IMR-90 (cell line): ENCODE measurements at places on chromosomes 12 and 14.

DNA sequence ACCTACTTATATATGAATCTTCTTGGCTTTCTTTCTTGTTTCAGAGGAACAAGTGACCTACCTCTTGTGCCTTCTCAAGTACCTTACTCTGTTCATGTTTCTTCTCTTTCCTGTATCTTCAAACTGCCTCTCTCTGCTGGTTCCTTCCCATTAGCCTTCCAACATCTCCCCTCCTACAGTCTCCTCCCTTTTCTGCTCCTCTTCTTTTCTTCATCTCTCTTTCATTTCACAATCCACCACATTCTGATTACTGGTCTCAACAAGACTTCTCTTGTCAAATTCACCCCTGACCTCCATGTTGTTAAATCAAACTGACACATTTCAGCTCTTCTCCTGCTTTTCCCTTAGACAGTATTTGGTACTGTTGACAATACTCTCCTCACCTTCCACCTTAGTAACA is 95.6 kb downstream of the BRMS1L start:
- no peak for DNase-seq

DNA sequence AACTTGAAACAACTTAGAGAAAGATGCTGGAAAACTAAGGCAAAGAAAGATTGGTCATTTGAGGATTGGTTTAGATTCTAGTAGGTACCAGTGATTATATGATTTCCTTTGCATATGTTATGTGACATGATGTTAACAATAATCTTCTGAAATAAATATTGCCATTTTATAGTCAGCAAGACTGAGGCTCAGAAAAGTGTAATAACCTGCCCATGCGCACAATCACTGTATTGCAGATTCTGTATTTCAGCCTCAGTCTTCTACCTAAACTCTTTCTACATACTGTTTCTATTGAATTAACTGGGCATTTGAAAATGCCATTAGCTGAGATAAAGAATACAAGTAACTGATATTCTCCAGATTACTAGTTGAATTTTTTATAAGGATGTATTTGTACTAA is 61.3 kb downstream of the FGD4 start:
- no peak for DNase-seq

GRCh38 chr14:50792051-50792477 is 38.9 kb downstream of the NIN start:
- no peak for DNase-seq

GRCh38 chr12:110647631-110648040 is 33.7 kb downstream of the TCTN1 start:
- no peak for DNase-seq

DNA sequence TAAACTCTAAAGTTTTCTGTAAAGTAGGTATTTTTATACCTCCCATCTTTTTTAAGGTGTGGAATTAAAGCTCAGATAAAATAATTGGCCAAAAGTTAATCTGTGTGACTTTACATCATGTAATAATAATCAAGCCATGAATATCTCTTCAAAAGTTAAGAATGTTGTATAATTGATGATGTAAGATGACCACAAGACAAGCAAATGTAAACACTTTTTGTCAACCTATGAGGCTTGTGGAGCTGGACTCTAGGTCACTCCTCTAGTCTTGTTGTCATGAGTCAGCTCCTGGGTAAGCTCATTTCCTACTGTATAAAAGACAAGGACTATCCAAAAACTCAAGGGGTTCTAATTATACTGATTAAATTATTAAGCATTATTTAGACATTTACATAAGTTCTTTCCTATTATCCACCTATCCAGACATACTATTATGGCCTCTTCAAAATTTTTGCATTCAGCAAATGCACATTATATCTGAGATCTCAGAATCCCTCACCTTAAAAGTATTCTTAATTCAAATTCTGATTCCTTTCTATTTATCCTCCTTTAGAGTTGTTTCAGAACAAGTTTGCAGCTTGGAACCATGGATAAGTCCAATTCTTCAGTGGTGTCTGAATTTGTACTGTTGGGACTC is at the start of gene OR4K5:
TSS of gene OR4K5 (plus strand) at position 587 of the 637 bp plus-strand sequence. CDS start at position 587, 0 bp downstream.
- DNase-seq, result no peak

GRCh38 chr14:35341751-35342488 is 49.7 kb downstream of the PSMA6 start:
- peak; percentile 72 for DNase-seq

DNA sequence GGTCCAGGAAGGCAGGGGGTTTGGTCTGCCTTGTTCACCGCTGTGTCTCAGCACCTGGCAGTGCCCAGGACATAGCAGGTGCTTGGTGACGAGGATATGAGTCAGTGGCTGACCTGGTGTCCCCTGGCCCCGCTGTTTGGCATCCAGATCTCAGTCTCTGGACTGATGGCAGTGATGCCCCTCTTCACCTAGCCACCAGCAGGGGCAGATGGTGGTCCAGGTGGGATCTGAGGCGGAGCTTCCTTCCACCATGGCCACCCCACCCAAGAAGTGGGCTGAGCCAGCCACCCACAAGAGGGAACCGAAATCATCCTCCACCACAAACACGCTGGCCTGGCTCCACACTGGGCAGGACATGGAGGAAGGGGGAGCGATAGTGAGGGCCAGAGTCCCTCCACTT is 16.1 kb upstream of the SH2B3 start:
- no peak for DNase-seq

- no peak for DNase-seq
Measured at GRCh38 chr14:52363041-52363704, 49.1 kb downstream of the PTGER2 start.

GRCh38 chr12:98446682-98447081 is 68.7 kb upstream of the TMPO start:
- no peak for DNase-seq

GRCh38 chr14:68645371-68645770 is 147.5 kb downstream of the ZFP36L1 start:
- no peak for DNase-seq

DNA sequence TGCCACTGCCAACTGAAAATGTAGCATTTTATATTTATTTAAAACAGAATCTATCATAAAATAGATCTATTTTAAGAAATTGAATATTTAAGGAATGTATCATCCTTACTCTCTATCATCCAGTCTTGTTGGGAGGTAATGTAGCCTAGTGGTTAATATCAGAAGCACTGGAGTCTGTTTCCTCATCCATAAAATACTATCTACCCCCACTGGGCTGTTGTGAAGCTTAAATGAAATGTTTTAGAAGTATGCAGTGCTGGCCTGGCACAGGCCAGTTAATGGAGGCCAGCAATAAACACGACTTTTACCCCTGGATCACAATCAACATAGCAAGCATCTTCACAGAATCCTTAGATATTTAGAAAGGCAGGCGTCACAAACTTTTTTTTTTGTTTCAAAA is 188.0 kb downstream of the CAND1 start:
- no peak for DNase-seq

GRCh38 chr12:1930803-1931597 is 12.5 kb upstream of the CACNA2D4 start:
- no peak for DNase-seq

DNA sequence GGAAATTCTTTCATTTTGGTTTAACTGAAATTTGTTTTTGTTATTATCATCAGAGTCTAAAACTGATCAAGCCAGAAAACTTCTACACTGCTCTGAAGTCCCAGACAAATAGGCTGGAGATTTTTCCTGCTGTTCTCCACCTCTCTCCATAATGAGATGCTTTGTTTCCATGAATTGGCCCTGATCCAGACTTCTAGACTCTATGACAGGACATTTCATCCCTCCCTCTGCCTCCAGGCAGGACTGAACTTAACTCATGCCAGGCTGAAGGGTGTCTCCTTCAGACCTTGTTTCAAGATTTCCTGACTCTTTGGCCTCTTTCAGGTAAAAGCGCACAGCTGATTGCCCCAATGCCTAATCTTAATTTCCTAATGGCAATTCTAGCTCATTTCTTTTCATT is 69.1 kb upstream of the HOXC13 start:
- no peak for DNase-seq

GRCh38 chr14:22386924-22387775 is 201.9 kb downstream of the DAD1 start:
- DNase-seq, result peak; percentile 72

- DNase-seq, result peak; percentile 39
Measured at GRCh38 chr14:86057018-86057667, 527.2 kb downstream of the FLRT2 start.

- no peak for DNase-seq
Measured at GRCh38 chr14:103527408-103528145, 1.4 kb upstream of the TRMT61A start.
